ENCODE measurements at places on chromosomes 6 and 20.

DNA sequence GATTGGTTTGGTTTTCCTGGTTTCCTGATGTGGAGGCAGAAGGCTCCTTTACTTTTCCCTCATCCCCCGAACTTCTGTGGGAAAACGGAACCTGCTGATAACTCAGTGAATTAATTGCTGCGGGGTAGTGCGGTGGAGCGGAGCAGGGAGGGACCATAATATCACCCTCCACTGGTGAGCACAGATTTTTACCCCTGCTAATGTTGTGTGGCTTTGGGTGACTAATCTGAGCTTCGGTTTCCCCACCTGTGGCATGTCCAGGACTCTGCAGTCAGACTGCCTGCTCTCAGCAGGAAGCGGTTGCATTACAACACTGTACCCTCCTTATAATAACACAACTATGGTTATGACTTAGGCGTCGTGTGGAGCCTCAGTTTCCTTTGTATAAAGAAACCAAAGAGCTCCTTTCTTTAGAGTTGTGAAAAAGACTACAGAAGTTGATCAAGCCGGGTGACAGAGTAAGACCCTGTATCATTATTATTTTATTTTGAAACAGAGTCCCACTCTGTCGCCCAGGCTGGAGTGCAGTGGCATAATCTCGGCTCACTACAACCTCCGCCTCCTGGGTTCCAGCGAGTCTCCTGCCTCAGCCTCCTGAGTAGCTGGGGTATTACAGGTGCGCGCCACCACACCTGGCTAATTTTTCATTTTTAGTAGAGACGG lies 2.2 kb upstream of the ID1 start:
- peak; percentile 23 for DNase-seq

GRCh38 chr6:108275976-108276375 lies 15.1 kb upstream of the SNX3 start:
- DNase-seq = no peak

- no peak for DNase-seq
Observed at GRCh38 chr6:105453968-105454367, 51.1 kb upstream of the PREP start.

GRCh38 chr20:58994390-58995159 lies 12.5 kb downstream of the CTSZ start:
- DNase-seq = no peak

GRCh38 chr20:33178726-33179125 lies 10.8 kb downstream of the BPIFA2 start:
- no peak for DNase-seq

- DNase-seq = no peak
Observed at GRCh38 chr6:79571030-79571367, 33.8 kb upstream of the LCA5 start.

- no peak for DNase-seq
Observed at GRCh38 chr20:49290608-49291191, 12.8 kb upstream of the ZNFX1 start.

DNA sequence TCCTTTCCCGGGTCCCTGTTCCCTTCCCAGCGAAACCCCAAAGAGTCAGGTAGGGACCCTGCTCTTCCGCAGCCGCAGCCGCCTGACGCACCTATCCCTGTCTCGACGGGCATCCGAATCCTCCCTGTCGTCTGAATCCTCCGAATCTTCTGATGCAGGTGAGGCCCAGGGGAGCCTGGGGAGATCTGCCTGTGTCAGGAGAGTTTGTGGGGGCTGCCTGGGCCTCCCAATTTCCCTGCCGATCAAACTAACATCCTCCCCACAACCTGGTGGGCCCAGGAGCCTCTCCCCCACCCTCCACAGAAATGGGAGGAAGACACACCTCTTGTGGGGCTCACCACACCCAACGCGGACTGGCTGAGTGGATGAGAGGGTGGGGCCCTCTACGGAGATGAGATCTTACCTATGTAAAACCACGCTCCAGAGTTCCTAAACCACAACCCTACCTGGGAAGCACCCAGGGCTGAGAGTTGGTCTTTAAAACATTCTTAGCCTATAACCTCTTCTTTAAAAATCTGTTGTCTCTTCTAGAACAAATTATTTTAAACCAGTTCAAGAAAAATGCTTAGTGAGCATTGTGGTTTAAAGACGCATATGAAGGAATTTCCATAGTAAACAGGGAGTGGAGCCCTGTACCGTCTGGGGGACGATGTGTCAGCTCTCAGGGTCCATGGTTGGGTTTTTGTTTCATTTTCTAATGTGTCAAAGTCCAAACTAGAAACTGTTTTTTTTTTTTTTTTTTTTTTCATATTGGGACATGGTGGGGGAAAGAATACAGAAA lies 1.7 kb downstream of the CDC25B start:
- DNase-seq = no peak

GRCh38 chr6:63352069-63352543 lies 32.3 kb upstream of the LGSN start:
- no peak for DNase-seq

DNA sequence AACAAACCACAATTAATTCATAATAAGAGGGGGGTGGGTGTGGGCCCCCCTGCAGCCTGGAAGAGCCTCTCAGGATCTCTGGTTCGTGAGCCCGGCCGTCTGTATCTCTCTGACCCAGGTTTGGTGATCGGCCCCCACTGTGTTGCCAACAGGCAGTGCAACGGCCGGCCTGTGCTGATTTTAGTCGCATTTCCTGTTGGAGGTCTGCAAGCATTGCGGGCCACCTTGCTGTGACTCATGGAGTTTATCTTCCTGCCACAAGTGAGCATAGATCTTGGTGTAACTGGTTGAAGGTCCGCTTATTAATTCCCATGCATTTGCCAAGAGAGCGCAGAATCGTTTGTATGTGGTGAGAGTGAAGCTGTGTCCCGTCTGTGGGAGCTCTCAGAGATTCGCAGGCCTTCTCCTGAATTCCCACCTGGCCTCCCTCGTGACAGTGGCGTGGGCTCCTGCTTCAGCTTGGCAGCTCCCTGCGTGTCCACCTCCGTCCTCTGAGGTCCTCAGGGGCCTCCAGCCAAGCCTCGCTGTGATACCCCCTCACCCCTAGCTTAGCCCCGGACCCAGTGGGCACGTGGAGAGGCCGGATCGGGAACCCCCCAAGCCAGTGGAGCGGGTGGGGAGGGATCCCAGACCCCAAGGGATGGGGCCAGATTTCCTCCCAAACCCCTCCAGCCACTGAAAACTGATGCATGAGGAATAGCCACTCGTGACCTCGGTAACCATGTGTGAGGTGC lies 269.8 kb downstream of the CDH4 start:
- no peak for DNase-seq

DNA sequence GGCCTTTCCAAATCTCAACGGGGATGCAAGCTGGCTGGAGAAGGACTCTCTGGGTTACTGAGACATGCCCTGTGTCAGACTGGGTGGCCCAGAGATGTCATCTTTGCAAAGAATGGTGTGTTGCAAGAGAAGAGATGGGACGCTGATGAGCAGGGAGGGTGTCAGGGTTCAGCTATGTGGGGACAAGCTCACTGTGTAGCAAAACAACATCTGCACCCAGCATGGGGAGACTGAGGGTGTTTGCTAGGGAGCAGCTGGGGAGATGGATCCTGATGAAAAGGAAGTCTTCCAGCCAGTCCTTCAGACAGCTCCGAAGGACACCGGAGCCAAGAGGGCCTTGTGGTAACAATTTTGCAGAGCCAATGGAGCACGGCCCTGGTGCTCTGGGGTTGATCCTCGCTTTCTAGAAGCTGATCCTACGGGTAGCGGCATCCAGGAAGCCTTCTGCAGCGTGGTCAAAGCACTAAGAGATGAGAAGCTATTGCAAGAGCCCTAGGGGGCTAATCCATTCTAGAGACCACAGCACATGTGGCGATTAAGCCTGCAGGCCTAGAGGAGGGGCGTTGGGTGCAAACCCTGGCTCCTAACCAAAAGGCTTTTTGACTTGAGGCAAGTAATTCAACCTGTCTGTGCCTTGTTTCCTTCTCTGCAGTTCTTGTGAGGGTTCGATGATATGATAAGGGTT lies 39.9 kb downstream of the EDN3 start:
- DNase-seq = no peak

- no peak for DNase-seq
Observed at GRCh38 chr20:49166534-49167449, 21.3 kb downstream of the STAU1 start.

DNA sequence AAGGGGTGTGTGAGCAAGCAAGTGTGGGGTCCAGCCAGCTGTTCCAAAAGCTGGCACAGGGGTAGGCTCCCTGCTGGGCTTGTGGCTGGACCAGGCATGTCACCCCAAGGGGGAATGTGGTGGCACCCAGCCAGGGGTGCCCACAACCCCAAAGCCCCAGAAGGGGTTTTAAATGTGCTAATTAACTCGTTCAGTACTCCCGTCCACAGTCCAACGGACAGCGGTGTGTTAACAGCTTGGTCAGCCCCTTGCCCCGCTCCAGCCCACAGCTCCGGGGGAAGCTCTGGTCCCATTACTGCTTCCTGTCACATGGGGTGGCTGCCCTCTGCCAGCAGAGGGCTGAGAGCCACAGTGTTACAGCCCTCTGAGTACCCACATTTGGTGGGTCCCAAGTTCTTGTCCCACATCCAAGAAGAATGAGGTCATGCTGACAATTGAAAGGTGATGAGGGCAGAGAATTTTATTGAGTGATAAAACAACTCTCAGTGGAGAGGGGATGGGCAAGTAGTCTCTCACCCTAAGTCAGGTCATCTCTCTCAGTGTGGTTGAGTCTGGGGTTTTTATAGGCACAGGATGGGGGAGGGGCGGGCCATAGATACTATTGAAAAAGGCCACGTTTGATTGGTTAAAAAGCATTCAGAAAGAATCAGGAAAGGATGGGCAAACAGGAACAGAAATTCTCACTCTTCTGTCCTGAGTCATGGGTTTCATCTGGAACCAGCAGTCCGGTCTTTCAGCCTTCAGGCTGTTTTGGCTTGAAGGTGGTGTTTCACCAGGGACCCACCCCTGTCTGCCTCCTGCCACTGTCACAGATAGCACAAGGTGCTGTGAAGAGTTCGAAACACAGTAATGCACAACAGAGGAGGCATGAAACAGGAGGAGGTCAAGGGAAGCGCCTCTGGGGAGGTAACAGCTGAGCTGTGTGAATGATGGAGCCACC lies 238.5 kb downstream of the NFATC2 start:
- no peak for DNase-seq

DNA sequence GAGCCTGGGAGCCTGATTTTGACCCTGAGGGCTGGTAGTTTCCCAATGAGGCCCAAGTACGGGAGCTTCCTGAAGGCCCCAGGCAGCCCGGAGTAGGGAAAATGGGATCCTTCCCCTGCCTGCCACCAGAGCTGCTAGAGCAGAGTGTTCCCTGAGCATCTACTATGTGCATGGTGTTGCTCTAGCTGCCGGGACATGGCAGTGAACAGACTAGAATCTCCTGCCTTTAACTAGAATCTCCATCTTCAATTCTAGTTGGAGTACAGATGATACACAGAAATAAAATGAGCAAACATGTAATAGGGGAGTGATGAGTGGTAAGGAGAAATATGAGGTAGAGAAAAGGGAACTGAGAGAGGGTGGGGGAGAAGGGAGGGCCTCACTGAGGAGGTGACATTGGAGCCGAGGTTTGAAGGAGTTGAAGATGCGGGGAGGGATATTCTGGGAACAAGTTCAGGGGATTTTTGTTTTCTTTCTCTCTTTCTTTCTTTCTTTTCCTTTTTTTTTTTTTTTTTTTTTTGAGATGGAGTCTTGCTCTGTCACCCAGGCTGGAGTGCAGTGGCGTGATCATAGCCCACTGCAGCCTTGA lies 18.5 kb downstream of the VSTM2L start:
- DNase-seq = no peak

- DNase-seq = no peak
Observed at GRCh38 chr6:25477006-25477590, 174.9 kb upstream of the SCGN start.

DNA sequence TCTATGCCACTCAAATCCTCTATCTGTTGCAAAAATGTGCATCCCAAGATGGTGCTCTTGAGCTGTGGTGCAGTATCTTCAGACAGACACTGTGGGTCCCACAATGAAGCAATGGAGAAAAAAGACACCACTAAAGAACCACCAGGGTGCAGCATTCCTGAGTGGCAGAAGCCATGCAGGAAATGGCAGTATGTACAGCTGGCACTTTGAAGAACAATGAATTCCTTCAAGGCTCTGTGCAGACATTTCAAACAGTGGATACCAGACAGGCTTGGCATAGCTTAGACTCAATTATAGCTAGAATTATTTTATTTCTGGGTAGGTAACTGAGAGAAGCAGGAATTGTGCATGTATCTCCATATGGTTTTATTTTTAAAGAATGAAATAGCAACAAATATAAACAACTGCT lies 24.0 kb upstream of the HDAC2 start:
- DNase-seq = no peak

GRCh38 chr6:54716877-54717276 lies 129.7 kb upstream of the FAM83B start:
- no peak for DNase-seq

GRCh38 chr6:2209226-2209809 lies 36.1 kb downstream of the GMDS start:
- no peak for DNase-seq

GRCh38 chr20:8361006-8361652 lies 229.1 kb downstream of the PLCB1 start:
- DNase-seq = no peak

DNA sequence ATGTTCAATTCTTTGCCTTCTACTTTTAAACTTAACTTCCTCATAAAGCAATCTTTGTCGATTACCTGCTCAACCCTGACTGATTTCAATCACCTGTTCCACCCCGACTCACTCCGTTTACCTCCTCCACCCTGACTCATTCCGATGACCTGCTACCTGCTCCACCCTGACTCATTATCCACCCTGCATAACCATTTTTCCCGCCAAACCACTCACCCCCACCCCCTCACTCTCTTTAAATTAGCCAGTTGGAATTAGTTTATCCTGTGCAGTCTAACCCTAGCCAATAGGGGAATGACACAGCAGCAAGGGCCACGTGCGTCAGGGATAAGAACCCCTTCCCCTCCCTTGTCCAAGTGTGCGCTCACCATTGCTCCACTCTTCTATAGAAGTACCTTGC lies 56.7 kb upstream of the MRAP2 start:
- no peak for DNase-seq

- no peak for DNase-seq
Observed at GRCh38 chr6:144607998-144608735, 323.0 kb downstream of the UTRN start.

DNA sequence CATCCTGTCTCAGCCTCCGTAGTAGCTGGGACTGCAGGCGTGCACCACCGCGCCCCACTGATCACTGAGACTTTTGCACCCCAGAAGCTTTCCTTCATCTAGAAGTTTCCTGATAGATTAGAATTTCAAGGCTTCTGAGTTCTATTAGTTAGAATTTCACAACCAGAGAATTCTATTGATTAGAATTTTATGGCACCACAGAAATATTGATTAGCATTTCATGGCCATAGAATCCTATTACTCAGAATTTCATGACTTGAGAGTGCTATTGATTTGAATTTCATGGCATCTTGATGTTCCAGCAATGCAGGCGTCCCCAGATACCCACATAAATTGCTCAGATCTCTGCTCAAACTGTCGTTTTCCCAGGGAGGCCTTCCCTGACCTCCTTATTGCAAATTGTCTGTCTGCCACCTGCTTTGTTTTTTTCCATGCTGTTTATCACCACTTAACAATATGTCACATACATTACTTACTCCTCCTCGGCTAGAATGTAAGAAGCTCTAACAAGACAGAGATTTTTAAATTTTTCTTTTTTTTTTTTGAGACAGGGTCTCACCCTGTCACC lies 16.9 kb upstream of the CBFA2T2 start:
- DNase-seq = no peak

GRCh38 chr20:62051546-62052255 lies 14.0 kb downstream of the TAF4 start:
- no peak for DNase-seq

Measured in activated CD8-positive, alpha-beta memory T cell treated with anti-CD3 and anti-CD28 coated beads for 48 hours (primary cell).